ENCODE measurements at places on chromosomes 4 and X.

GRCh38 chr4:143133977-143134376, 50.7 kb upstream of the USP38 start:
- no peak for DNase-seq

GRCh38 chrX:46333550-46333949, 211.7 kb downstream of the ZNF674 start:
- no peak for DNase-seq

DNA sequence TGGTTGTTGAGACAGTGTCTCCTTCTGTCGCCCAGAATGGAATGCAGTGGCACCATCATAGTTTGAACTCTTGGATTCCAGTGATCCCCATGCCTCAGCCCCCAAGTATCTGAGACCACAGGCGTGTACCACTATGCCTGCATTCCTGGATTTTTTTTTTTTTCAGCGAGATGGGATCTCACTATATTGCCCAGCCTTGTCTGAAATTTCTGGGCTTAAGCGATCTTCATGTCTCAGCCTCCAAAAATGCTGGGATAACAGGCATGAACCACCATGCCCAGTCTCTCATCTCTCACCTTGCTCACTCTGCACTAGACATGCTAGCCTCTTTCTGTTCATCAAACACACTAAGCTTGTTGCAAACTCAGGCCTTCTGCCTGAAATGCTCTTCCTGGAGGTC, 104.1 kb downstream of the UBE2K start:
- no peak for DNase-seq

GRCh38 chr4:30610361-30610760, 109.8 kb upstream of the PCDH7 start:
- DNase-seq: no peak

GRCh38 chr4:149347139-149347538, 468.5 kb downstream of the IQCM start:
- DNase-seq: peak; percentile 17

DNA sequence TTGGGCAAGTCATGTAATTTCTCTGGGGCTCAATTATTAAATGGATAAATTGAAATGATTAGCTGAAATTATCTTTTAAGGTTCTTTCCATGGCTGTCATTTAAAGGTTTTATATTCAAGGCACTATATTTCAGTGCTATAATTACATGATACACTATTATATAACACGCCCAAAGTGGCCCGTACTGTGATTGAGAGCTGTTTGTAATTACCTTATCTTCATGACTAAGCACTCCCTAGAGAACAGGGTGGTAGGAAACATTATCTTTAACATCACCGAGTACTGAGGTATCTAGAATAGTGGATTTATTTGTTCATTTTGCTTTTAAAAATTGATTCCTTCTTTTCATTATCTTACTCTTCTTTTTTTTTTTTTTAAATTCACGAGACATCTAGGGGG, 79.0 kb downstream of the DIAPH2 start:
- DNase-seq: no peak

DNA sequence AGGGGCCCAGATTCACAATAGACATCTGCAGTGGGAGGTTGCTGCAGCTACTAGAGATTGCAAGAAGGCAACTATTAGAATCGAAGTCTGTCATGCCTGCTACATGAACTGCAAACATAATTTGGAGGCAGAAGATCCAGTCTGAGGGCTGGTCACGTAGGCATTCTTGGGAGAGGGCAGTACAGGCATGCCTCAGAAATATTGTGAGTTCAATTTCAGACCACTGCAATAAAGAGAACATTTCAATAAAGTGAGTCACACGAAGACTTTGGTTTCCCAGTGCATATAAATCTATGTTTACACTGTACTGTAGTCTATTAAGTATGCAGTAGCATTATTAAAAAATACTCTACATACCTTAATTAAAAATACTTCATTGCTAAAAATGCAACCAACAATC, 585.8 kb upstream of the FAT1 start:
- peak; percentile 77 for DNase-seq

Measured in LHCN-M2 (cell line).